Colonic mucosa (tissue), 4 donors: ENCODE measurements at places on chromosomes 1 and 21. TPM values are rescaled to one million over a fixed set of nuclear protein-coding genes. Genes with fewer than 3 reads are reported as not detected.

DNA sequence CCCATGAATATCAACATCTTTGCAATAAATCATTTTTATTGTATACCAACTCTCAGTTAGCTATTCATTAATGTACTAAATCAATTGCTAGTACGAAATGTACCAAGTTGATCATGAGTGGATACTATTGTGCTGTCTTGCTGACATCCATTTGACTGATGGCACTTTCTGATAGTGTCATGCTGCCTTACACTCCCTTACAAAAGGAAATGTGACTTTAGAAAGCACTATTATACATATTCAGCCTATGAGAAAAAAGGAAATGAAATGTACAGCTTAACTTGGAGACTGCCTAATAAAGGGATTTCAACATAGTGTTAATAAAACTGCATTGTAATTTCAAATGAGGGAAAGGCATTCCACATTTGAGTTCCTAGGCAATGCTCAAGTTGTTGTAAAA, 52.2 kb downstream of the PLA2G4A start:
- DNase-seq: no peak
- H3K4me3 ChIP-seq: no peak overlapping the region
- no peaks in the 10 kb centered on the region for H3K4me1 ChIP-seq
- H3K27ac ChIP-seq: no peak overlapping the region

GRCh38 chr21:45074818-45075595, 627 bp downstream of the ADARB1 start:
- peaks cover 8% of the 10 kb centered on the region for H3K4me1 ChIP-seq
- no peaks in the 10 kb centered on the region for H3K27me3 ChIP-seq
- H3K4me3 ChIP-seq: peak overlapping the region; percentile 77
- no peak overlapping the region for H3K27ac ChIP-seq
- DNase-seq: no peak

GRCh38 chr1:228249513-228250305, 41.9 kb downstream of the OBSCN start:
- no peak for DNase-seq
- no peak overlapping the region for H3K27ac ChIP-seq
- H3K36me3 ChIP-seq: no peaks in the 10 kb centered on the region
- H3K4me3 ChIP-seq: no peak overlapping the region

GRCh38 chr1:63787875-63788274, 14.1 kb downstream of the ROR1 start:
- H3K27me3 ChIP-seq: no peaks in the 10 kb centered on the region
- H3K27ac ChIP-seq: no peak overlapping the region
- no peak for DNase-seq
- H3K4me1 ChIP-seq: no peaks in the 10 kb centered on the region
- no peaks in the 10 kb centered on the region for H3K36me3 ChIP-seq

DNA sequence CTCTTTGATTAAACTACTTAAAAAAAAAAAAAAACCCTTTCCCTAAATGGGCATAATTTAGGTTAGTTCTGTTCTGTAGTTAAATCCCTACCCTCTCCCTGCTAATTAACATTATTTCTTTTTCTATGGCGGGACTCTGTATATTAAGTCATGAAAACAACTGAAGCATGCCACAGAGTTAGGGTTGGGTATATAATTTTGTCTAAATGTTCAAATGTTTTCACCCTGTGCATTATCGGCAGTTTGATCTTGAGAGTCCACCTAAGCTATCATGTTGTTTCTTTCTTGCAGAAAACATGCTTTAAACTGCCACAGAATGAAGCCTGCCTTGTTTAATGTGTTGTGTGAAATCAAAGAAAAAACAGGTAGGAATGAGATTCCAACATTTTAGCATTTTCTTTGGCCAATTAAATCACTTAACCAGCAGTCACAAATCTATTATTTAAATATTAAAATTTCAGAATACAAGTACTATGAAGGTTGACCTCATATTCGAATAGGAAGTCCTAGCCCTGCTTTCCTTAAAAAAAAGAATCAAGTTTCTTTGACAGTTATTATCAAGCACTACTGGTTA, 4.0 kb downstream of the PBX1 start:
- no peaks in the 10 kb centered on the region for H3K27me3 ChIP-seq
- no peaks in the 10 kb centered on the region for H3K4me1 ChIP-seq
- peak overlapping the region; percentile 4 for H3K4me3 ChIP-seq
- H3K36me3 ChIP-seq: no peaks in the 10 kb centered on the region
- no peak for DNase-seq

DNA sequence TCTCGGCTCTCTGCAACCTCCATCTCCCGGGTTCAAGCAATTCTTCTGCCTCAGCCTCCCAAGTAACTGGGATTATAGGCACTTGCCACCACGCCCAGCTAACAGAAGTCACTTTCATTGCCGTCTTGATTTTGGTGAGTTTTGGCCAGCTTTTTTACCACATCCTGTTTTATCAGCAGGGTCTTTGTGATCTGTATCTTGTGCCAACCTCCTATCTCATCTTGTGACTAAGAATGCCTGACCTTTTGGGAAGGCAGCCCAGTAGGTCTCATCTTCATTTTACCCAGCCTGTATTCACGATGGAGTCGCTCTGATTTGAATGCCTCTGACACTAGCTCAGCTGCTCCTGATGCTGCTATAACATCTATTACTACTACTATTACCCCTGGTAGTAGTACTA, 46.8 kb upstream of the BARHL2 start:
- H3K27ac ChIP-seq: no peak overlapping the region
- no peaks in the 10 kb centered on the region for H3K4me1 ChIP-seq
- no peak for DNase-seq

DNA sequence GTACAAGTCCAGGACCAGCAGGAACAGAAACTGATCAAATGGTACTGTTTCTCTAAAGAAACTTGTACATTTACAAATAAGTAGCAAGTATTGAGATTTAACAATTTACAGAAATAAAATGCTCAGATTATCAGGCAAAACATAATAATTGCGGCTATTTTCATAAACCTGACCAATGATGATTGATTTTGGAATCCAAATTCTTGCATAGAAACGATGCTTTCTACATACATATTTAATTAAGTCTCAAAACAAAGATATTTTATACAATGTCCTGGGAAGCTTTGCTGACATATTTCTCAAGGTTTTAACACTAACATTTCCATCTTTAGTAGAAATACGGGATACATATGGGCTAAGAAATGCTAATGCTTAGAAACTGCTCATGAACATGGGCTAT, 157.1 kb downstream of the VAV3 start:
- H3K4me3 ChIP-seq: no peak overlapping the region
- no peaks in the 10 kb centered on the region for H3K27me3 ChIP-seq
- H3K36me3 ChIP-seq: no peaks in the 10 kb centered on the region
- H3K27ac ChIP-seq: no peak overlapping the region
- DNase-seq: no peak
- no peaks in the 10 kb centered on the region for H3K4me1 ChIP-seq

- no peak overlapping the region for H3K4me3 ChIP-seq
- DNase-seq: no peak
- H3K4me1 ChIP-seq: no peaks in the 10 kb centered on the region
These were observed 4.2 kb downstream of the GJA4 start for GRCh38 chr1:34796990-34797389.

GRCh38 chr1:87464022-87464490, 135.4 kb downstream of the LMO4 start:
- H3K36me3 ChIP-seq: no peaks in the 10 kb centered on the region
- H3K4me1 ChIP-seq: no peaks in the 10 kb centered on the region
- no peak for DNase-seq
- no peak overlapping the region for H3K27ac ChIP-seq
- H3K4me3 ChIP-seq: no peak overlapping the region

GRCh38 chr1:28819020-28819419, 7.0 kb downstream of the OPRD1 start:
- no peak overlapping the region for H3K4me3 ChIP-seq
- H3K4me1 ChIP-seq: no peaks in the 10 kb centered on the region
- DNase-seq: no peak
- peaks cover 15% of the 10 kb centered on the region for H3K27me3 ChIP-seq

DNA sequence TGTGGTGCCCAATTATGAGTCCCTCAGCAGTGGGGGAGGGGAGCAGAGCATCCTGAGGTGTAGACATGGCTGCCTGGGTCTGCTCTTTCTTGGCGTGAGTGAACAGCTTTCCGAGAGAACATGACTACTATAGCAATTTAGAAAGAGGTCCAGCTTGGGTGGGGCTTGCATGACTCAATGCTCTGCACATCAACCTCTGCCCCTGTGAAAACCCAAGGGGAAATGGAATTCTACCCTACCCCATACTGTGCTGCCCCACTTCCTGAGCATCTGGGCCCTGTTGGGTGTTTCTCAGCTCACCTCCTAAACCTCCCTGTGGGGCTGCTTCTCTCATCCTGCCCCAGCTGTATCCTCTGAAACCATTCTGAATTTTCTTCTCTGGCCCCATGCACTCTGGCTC, 8.2 kb upstream of the AZIN2 start:
- no peak overlapping the region for H3K27ac ChIP-seq
- no peaks in the 10 kb centered on the region for H3K4me1 ChIP-seq
- no peaks in the 10 kb centered on the region for H3K36me3 ChIP-seq

GRCh38 chr1:160040476-160040875, 8.7 kb upstream of the PIGM start:
- no peak overlapping the region for H3K4me3 ChIP-seq
- no peak for DNase-seq
- H3K36me3 ChIP-seq: no peaks in the 10 kb centered on the region
- H3K4me1 ChIP-seq: no peaks in the 10 kb centered on the region
- no peak overlapping the region for H3K27ac ChIP-seq

DNA sequence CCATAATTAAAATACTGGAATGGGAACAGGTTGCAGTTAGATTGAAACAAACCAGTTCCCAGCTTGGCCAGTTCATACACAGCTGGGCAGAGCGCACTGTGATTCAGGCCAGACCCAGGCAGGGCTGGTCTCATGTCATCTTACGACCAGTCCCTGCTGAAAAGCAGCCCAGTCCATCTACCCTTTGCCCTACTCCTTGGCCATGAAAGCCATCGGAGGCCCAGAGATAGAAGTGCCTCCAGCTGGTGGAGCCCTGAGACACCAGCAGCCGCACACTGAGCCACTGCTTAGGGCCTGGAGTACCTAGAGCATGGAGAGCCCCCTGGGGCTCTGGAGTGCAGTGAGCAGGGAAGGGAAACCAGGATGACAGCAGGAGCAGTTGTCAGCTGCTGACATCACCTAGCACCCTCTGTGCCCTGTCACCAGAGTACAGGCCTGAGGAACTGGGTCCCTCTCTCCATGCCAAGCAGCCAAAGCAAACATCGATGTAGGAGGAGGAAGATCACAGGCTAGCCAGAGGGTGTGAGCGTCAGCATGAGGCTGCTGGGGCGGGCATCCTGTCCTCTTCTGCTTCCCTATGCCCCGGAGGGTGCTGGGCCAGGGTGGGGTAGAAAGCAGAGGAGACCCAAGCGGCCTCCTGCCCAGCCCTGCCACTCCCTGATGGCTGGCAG, 34.2 kb upstream of the TMEM125 start:
- no peak overlapping the region for H3K27ac ChIP-seq
- peak; percentile 59 for DNase-seq
- no peaks in the 10 kb centered on the region for H3K36me3 ChIP-seq
- no peaks in the 10 kb centered on the region for H3K27me3 ChIP-seq
- H3K4me3 ChIP-seq: no peak overlapping the region

GRCh38 chr1:36014722-36015220, 69.1 kb upstream of the TEKT2 start:
- no peak for DNase-seq
- no peaks in the 10 kb centered on the region for H3K27me3 ChIP-seq
- no peak overlapping the region for H3K4me3 ChIP-seq

DNA sequence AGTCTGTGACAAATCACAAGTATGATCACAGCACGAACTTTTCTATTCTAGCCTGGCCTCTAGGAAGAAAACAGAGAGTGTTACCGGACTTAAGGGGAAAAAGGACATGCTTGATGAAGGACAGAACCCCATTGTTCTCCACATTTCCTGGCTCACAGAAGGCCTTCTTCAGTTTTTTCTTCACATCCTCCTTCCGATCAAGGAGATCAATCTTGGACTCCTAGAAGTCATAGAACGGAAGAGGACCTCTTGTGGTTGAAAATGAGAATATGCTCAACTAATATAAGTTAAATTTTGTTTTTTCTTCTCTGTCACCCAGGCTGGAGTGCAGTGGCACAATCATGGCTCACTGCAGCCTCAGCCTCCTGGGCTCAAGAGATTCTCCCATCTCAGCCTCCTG, 30.3 kb downstream of the YARS1 start:
- H3K36me3 ChIP-seq: peaks cover 3% of the 10 kb centered on the region
- no peaks in the 10 kb centered on the region for H3K4me1 ChIP-seq
- H3K27me3 ChIP-seq: no peaks in the 10 kb centered on the region

- no peak for DNase-seq
- H3K36me3 ChIP-seq: no peaks in the 10 kb centered on the region
- no peak overlapping the region for H3K27ac ChIP-seq
- no peaks in the 10 kb centered on the region for H3K27me3 ChIP-seq
- H3K4me3 ChIP-seq: no peak overlapping the region
These were observed 47.7 kb downstream of the UTP25 start for GRCh38 chr1:209875515-209875914.

DNA sequence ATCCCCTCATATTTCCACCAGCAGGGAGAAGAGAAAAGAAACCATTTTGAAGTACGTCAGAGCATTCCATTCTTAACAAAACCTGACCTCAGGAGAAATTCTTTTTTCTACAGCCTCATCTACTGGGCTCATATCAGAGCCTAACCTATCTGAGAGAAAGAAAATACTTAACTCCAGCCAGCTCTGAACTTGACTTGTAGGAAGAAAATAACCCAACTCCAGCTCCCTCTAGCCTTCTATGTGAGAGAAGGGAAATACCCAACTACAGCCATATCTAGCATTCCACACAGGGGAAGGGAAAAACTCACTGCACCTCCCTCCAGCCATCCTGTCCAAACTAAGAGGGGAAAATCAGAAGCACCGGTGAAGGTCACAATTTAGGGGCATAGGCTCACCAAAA, 57.7 kb downstream of the SPATA6 start:
- H3K27me3 ChIP-seq: no peaks in the 10 kb centered on the region
- H3K4me3 ChIP-seq: no peak overlapping the region
- no peak for DNase-seq

- H3K36me3 ChIP-seq: peaks cover 19% of the 10 kb centered on the region
- H3K4me3 ChIP-seq: no peak overlapping the region
- H3K27me3 ChIP-seq: no peaks in the 10 kb centered on the region
- no peak for DNase-seq
These were observed 12.9 kb downstream of the PFKL start for GRCh38 chr21:44312716-44313115.

TSTD1 gene
- 74.7 TPM for total RNA-seq

S100A9 gene
- 16.3 TPM for total RNA-seq

GCSAML gene
- total RNA-seq: 0.40 TPM

SPRR2F gene
- not detected for total RNA-seq

KCNE2 gene
- 1.1 TPM for total RNA-seq

IL22RA1 gene
- total RNA-seq: 15.5 TPM

GJB5 gene
- total RNA-seq: not detected

PYHIN1 gene
- total RNA-seq: 0.86 TPM

KIF17 gene
- total RNA-seq: 0.27 TPM

OR6K3 gene
- not detected for total RNA-seq
